ENCODE measurements at places on chromosomes 4 and X.

DNA sequence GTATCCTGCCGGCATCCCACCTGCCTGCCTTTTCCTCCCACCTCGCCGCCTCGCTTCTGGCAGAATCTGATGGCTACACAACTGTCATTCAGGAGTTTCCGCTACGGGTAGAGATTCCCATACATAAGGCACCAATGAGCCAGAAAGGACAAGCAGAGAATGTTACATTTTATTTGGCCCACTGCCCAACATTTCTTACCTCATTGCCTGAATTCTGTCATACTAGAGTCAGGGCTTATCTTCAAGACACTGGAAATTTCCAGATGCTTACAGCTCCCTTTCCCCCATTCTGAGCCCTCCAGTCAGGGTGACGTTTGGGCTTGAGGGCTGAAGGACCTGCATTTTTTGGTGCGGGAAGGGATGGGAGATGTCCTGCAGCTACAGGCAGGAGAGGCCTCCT is 113.0 kb downstream of the NHS start:
- no peak for DNase-seq

- DNase-seq, result no peak
Measured at GRCh38 chrX:95884186-95884585, 800.5 kb upstream of the DIAPH2 start.

- DNase-seq, result peak; percentile 12
Measured at GRCh38 chr4:159097785-159098184, 5.1 kb upstream of the RAPGEF2 start.

- no peak for DNase-seq
Measured at GRCh38 chrX:148161701-148162100, 180.6 kb downstream of the FMR1NB start.

GRCh38 chrX:105821471-105822121 is 743 bp upstream of the NRK start:
- no peak for DNase-seq

DNA sequence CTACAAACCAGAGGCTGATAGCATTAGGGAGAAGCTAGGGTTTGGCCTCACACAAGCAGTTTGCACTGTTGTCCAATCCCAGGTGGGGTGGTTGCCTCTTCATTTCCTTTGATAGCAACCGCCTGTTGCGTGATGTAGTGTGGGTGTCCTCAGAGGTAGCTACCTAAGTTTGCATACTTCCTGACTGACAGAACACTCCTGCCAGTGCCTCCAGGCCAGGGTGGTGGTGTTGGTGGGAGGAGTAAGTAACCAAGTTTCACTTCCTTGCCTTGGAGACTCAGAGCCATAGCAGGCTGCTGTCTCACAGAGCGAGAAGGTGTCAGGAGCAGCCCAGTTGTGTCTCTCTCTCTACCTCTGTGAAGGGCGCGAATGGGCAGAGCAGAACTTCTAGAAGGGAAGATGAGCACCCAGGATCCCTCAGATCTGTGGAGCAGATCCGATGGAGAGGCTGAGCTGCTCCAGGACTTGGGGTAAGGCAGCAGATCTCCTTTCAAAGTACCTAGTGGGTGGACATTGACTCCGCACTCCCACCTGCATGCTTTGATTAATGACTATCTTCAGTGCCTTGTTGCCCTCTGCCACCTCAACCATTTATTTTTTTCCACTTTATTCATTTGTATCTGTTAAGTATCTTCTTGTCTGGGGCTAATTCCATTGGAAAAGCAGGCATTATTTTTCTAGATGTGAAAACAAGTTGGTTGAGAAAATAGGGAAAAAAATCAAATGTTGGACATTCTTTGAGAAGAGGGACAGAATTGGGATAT is at the start of gene DAPP1:
Gene DAPP1 (plus strand): TSS at position 283 of the 764 bp plus-strand sequence. CDS start 87 bp downstream, at position 370.
- no peak for DNase-seq

DNA sequence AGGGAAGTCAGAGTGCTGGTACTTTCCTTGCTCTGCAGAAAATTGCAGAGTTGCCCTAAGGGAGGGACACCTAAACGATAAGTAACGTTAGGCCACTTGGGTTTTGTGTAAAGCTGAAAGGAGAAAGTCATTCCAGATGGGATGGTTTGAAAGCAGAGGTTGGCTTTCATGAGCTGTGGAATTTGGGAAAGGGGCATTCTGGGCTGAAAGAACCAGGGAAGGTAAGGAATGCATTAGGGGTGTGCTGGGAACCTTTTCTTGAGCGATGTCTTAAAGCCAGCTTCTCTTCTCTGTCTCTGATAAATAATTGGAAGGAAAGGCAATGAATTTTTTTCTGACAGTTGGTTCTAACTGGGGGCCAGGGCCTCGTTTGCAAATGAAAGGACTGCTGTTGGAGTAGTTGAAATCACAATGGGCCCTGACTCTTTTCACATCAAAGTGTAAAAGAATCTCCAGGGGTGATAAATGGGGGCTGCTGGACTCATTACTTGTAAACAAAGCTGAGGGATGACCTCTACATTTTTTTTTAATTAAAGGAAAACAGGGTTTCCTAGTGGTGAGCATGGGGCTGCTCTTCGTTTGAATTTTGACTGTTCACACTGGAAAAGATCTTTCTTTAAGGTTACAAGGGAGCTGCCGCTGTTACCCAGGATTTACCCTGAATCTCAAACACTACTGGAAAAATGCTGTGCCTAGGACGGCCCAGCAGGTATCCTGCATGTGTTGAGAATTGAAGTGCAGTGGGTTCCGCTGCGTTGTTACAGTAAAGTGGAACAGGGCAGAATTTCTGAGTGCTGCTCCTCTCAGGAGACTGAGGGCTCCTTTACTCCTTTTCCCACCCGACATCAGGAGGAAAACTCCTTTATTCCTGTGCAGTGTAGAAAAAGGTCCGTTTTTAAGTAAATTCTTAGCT is 25.0 kb downstream of the AFF1 start:
- DNase-seq, result no peak

DNA sequence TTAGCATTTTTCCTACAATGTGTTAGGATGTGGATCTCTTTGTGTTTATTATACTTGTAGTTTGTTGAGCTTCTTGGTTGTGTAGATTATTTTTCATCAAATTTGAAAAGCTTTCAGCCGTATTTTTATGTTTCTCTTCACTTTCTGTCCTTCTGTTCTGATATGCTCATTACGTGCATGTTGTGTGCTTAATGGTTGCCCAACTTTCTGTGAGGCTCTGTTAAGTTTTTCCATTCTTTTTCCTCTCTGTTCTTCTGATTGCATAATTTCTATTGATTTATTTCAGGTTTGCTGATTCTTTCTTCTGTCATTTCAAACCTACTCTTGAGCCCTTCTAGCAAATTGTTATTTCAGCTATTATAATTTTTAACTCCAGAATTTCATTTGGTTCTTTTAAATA is 478.2 kb downstream of the IL1RAPL1 start:
- no peak for DNase-seq

DNA sequence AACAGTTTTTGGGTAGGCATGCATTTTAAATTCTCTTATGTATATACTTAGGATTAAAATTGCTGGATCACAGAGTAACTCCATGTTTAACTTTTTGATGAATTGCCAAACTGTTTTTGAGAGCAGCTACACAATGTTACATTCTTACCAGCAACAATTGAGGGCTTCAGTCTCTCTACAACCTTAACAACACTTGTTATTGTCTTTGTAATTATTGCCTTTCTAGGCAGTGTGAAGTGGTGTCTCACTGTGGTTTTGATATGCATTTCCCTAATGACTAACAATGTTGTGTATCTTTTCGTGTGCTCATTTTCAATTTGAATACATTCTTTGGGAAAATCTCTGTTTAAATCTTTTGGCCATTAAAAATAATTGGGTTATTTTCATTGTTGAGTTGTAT is 17.3 kb upstream of the F11 start:
- no peak for DNase-seq

- DNase-seq, result no peak
Measured at GRCh38 chr4:42497142-42497910, 100.0 kb downstream of the SHISA3 start.

DNA sequence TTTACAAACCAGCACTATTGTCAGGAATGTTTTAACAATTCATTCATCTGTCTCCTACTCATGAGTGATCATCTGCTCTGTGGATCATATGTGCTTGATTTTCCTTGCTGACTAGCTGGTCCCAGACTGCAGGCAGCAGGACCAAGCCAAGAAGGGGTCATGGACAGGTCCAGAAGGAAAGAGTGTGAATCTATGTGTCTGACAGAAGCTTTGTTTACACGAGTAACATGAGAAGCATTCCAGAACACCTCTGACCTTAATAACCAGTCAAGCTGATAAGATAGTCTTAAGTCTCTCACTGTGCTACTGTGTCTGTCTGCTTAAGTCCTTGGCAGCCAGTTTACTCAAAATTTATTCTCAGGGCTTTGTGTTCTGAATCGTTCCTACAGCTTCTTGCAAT is 39.0 kb downstream of the GUCY1A1 start:
- DNase-seq, result no peak

GRCh38 chr4:86131456-86131855 is 228.4 kb downstream of the MAPK10 start:
- DNase-seq, result no peak

DNA sequence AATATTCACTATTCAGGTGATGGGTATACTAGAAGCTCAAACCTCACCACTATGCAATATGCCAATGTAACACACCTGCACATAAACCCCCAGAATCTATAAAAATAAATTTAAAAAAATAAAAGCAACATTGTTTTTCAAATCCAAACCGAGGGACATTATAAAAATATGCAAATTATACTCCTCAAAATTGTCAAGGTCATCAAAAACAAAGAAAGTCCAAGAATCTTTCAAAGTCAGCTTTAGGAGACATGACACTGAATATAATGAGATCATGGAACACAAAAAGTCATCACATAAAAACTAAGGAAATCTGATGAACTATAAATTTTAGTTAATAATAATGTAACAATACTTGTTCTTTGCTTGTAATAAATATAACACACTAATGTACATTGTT is 43.2 kb upstream of the AR start:
- DNase-seq, result no peak

DNA sequence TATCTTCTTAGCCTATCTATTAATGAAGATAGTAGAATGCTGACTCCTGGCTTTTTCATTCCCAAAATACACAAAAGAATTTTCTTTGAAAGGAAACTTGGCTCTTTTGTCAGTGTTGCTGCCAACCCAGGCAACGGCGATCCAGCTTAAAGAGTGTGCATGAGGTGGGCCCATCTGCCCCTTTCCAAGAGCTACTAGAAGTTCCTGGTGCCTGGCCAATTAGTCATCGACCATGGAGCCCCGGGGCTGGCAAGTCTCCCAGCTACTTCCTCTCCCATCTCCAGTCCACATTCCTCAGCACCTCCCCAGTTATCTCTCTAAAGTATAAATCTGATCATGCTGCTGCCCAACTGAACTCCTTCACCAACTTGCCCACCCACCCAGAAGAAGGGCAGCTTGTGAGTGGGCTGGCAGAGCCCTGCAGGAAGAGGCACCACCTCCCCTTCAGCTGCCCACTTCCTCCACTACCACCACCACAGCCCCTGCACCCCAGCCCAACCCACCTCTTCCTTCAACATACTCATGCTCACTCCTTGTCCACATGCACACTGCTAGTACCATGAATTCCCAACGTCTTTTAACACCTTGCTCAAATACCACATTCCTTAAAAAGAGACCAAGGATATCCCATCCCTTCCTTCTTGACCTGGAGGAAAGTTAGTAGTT is 158.2 kb upstream of the MAP3K15 start:
- no peak for DNase-seq

GRCh38 chr4:74440356-74440755 is 4.6 kb upstream of the AREG start:
- no peak for DNase-seq

DNA sequence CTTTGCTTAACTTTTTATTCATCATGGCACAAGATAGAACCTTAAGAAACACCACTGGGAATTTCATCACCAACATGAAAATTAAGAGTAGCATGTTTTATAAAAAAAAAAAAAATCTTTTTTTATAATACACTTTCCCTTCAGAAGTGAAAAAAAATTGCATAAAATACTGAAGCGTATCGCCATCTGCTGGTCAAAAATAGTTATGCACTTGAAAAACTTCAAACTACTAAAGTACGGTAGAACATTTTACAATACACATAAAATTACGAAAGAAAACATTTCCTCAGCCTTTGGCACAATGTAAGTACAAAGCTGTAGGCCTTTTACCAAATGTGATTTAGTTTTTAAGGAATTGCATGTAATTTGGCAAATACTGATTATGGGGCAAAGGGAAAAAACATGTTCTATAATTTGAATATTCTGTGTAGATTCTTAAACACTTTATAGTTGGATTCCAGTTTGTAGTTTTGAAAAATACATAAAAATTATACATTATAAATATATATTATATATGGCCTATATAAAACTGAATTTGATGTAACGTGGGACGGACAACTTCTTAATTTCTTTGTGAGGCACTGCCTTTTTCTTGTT is 26.5 kb downstream of the HCCS start:
- peak; percentile 5 for DNase-seq

- DNase-seq, result no peak
Measured at GRCh38 chr4:6473264-6474052, 1.0 kb upstream of the PPP2R2C start.

- no peak for DNase-seq
Measured at GRCh38 chr4:785332-786073, 40.4 kb downstream of the CPLX1 start.

GRCh38 chrX:13220916-13221315 is 98.9 kb downstream of the ATXN3L start:
- no peak for DNase-seq

DNA sequence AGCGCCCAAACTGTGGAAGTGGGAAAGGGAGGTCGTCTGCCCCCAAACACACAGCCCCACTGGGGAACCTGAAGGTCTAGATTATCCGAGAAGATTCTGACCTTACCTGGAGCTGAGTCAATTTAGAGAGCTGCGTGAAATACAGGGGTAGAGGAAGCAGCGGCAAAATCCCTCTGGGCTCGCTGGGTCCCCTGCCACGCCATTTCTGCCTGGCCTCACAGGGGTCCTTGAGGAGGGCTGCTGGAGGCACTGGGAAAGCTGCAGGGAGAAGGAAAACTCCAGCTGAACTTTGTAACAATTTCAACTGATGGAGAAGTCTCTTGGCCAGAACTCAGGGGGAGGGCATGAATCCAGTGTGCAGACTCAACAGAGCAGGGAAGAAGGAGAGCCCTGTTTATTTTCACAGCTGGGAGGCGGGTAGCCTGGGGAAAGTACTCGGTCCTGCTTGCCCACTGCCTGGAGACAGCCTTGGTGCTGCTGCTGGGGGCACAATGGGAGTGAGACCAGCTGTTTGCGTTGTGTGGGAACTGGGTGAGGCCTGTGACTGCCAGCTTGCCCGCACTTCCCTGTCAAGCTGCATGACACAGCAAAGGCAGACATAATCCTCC is 93.2 kb upstream of the MAPK10 start:
- DNase-seq, result peak; percentile 59

- DNase-seq, result no peak
Measured at GRCh38 chr4:165879641-165880040, 6.6 kb downstream of the TLL1 start.

- DNase-seq, result no peak
Measured at GRCh38 chr4:141427726-141428296, 207.1 kb downstream of the ZNF330 start.

GRCh38 chrX:72584163-72584562 is 11.5 kb upstream of the HDAC8 start:
- DNase-seq, result no peak

DNA sequence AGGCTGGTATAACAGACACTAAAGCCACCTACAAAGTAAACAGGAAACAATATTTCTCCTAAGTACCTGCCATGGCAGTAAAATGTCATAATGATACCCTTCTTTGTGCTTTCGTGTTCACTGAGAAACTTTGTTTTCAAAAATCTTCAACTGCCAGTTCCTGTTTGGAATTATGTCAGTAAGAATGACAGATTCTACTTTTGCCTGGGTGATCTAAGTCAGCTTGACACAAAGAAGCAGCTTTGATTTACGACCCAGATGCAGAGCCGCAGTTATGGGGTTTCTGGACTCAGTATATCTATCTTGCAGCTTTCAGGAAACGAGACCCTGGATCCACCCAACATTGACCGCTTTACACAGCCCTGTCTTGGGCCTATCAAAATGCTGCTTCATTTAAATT is 71.2 kb downstream of the SNX25 start:
- DNase-seq, result no peak

Measured in NCI-H146 (cell line).